Stimulated activated CD4-positive, alpha-beta T cell treated with anti-CD3 and anti-CD28 coated beads, Interleukin-15, amount 100 ng/mL, for 1 hour (primary cell): ENCODE measurements at places on chromosomes 2 and 18.

DNA sequence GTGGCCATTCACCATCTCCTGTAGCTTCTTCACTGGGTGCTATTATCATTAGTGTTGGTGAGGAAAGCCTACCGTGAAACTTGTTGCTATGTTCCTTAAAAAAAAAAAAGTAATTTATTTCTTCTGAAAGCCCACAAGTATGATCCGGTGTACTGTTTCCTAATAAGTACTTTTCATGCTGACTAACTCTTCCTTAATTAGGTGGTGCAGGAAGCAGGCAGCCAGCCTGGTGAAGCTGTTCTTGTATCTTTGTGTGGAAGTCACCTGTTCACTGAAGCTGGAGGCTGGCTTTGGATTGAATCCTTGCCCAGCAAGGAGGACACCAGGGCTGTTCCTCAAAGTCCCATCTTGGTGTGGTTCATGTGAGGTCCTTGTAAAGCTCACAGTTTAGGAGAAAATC is 321.7 kb upstream of the THSD7B start:
- DNase-seq: no peak

DNA sequence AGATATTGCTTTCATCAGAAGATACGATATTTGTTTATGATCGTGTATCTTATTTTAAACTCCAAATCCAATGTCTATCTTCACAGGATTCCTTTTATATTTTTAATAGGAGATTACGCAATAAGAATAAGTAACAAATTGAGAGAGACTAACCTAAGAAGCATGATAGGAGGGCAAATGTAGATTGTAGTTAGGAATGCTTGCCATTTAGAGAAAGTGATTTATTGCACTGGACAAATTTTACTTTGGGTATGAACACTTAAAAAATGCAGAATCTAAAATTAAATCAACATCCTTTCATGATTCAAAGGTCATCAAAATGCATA is 563.4 kb upstream of the POU3F3 start:
- no peak for DNase-seq

- DNase-seq: no peak
Measured at GRCh38 chr2:26560892-26561291, 80.3 kb downstream of the CIB4 start.

DNA sequence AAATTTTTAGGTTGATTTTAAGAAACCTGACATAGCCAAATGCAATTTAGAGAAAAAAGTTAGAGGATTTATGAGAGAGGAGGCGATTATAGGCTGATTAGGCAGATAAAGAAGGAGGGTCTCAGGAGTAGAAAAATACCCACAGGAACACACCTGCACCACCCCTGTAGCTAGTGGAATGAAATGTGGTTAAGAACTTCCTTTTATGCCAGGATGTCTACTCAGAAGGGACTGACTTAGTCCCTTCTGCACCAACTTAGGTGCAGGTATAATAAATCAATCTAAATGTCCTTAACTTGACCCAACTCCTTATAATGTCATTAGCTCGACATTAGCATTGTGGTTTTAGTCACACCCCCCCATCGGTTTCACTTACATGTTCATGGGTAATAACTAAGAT is 1274.5 kb upstream of the TMEFF2 start:
- no peak for DNase-seq

DNA sequence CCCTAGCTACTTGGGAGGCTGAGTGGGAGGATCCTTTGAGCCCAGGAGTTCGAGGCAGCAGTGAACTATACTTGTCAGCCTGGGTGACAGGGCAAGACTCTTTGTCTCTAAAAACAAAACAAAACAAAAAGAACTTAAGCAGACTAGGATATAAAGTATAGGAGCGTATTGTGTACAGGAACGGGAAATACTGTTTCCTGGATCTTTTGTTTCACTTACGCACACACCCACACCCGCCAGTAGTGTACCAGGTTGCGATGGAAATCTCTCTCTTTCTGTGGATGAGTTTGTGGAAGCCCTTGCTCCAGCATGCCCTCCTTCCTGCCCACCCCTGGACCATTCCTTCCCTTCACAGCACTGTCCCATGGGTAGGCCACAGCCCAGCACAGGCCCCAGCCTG is 136.3 kb downstream of the RPIA start:
- no peak for DNase-seq

- DNase-seq: no peak
Measured at GRCh38 chr2:22450831-22451230, 934.1 kb upstream of the KLHL29 start.

DNA sequence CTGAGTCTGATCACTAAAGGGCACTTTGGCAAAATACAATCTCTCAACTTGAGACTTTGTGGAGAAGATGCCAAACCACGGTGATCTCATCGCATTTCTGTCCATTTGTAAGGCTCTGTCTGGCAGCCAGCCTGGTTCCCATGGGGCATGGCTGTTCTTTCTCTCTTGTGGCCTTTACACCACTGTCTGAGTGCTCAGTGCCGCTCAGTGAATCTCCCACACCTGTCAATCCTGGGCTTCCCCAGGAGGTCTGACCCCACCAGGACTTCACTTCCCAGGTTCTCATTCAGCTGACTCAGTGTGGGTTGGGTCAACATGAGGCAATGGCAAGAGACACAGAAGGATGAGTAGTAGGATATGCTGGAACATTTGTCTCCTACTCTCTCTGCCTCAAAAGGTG is 96.8 kb upstream of the TRIB2 start:
- DNase-seq: no peak

GRCh38 chr18:32877371-32877770 is 104.5 kb upstream of the KLHL14 start:
- DNase-seq: no peak

DNA sequence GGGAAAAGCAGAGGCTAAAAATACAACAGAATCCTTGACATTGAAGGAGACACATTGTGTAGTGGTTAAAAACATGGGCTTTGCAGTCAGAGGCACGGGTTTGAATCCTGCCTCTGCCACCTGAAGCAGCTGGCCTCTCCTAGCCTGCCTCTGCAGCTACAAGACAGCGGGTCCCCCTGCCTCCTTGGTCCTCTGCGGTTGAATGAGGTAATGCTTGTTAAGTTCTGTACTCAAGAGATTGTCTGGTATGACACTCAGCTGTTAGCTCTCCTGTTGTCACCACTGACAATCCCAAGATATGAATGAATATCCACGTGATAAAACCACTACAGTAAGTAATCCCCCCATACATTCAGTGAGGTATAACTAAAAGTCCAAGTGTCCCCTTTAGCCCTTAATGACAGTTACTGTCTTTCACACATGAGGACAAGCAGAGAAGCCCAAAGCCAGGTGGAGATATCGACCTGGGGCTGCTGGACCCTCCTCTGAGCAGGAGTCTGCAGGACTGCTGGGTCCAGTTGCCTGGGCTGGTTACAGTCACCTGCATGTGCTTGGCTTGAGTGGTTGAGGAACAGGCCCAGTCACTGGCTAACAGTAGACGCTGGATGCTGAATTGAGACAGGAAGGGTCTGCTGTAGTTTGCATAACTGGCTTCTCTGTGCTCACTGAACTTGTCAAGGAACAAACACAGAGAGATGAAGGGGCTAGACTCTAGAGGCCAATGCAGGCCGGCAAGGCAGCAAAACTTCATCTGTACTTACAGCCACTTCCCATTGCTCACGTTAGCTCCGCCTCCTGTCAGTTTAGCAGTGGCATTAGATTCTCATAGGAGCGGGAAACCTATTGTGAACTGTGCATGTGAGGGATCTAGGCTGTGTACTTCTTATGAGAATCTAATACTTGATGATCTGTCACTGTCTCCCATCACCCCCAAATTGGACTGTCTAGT is 85.5 kb downstream of the TGFA start:
- DNase-seq: no peak

DNA sequence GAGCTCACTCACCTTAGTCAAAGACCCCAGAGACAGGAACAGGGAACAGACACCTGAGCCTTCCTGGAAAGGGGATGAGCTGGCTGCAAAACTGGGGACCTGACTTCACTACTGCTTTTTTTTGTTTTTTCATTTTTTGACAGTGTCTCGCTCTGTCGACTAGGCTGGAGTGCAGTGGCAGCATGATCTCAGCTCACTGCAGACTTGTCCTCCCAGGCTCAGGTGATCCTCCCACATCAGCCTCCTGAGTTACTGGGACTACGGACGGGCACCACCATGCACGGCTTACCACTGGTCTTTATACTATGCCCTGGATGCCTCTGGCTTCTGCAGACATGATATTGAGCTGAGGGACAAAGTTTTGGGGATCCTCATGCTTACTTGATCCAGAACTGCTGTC is 184.1 kb downstream of the INSIG2 start:
- DNase-seq: no peak

DNA sequence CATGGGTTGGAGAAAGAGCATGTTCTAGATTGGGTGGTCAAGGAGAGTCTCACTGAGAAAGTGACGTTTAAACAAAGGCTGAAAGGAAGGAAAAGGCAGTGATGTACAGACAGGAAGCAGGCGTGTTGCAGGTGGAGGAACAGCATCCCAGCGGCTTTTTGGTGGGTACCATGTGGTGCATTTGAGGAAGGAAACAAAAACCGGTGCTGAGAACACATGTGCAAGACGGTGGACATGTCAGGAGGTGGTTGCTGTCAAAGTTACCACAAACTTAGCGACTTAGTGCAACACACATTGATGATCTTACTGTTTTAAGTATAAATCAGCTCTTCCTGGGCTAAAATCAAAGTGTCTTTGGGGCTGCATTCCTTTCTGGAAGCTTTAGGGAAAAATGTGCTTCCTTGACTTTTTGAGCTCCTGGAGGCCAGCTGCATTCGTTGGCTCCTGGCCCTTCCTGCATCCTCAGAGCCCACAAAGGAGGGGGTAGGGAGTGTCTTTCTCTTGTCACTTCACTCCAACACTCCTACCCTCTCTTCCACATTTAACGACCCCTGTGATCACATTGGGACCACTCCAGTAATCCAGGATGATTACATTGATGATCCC is 380.6 kb downstream of the FBXO15 start:
- no peak for DNase-seq

- no peak for DNase-seq
Measured at GRCh38 chr2:98541906-98542305, 66.4 kb downstream of the COA5 start.

DNA sequence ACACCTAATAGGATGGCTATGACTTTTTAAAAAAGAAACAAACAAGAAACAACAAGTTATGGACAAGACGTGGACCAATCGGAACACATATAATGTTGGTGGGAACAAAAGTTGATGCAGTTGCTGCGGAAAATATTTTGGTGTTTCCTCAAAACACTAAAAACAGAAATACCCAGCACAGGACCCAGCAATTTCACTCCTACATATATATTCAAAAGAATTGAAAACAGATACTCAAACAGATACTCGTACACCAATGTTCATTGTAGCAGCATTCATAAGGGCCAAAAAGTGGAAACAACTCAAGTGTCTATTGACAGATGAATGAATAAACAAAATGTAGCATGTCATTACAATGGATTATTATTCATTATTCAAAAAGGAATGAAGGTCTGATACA is 12.1 kb downstream of the CCDC141 start:
- no peak for DNase-seq

DNA sequence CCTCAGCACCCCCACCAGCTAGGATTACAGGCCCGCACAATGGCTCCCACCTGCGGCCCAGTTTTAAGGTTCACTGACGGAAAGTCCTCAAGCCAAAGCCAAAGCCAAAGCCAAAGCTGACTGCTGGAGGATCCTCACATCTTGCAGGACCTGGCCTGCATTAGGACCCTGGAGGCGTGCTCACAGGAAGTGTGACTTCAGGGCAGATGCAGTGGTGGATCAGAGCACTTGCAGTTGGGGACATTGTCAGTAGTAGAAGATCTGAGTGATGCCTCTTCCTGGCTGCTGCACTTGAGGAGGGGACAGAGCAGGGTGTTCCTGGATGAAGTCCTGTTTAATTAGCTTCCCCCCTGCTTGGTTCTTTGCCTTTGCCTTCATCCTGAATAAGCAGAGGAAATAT is 69.0 kb upstream of the ALPP start:
- DNase-seq: no peak

DNA sequence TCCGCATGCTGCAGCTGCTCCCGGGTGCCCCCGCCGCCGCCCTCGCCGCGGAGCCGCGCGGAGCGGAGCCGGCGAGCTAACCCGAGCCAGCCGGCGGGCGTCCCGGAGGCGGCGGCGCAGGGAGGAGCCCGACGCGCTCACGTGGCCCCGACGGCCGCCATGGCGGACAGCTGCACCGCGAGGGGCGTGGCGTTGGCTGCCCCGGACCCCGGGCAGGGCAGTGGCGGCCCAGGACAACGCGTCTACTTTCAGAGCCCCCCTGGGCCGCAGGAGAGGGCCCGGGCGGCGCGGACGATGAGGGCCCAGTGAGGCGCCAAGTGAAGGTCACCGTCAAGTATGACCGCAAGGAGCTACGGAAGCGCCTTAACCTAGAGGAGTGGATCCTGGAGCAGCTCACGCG is 30.0 kb upstream of the CCNYL1 start:
- no peak for DNase-seq

DNA sequence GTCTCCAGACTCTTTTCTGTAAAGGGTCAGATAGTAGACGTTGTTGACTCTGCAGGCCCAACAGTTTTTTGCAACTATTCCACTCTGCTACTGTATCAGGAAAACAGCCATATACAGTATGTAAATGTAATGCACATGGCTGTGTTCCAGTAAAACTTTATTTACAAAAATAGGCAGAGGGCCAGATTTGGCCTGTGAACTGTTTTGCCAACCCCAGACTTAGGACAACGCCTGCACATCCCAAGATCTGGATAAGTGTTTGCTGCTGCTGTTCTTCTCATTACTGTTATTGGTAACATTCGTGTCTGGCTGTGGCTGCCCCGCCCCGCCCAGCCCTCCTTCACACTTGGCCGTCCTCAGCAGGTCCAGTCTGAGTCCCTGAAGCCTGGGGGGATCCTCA is 94.6 kb upstream of the MCFD2 start:
- no peak for DNase-seq

DNA sequence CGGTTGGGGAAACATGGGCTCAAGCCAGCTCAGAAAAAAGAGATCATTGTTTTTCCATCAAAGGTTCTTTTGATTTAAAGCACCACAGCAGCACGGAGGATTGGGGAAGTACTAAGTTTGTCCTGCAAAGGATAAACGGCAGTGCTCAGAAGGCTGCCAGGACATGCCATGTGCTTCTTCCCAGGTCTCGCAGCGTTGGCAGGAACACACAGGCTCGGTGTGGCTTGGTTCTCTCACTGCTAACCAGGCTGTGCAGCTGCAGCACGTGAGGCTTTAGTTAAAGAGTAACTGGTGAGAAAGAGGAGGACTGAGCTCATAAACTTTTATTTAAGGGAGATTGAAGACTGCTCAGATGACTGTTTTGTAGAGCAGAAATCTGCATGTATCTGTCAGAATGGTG is 264.3 kb downstream of the TSN start:
- DNase-seq: no peak

DNA sequence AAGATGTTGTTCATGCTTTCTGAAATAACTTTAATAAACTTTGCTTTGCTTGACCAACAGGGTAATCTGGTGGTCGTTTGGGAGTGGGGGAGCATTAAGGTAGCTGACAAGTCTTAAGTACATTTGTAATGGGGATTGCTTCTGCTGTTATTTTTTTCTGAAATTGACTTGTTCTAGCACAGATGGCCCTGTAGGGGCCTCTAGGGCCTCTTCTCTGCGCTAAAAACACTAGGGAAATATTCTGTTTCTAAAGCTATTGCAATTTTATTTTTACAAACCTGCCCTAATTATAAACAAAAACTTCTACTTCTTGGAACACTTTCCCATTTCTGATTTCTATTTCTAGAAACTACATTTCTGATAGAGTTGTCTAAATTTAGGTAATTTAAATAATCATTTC is 191.3 kb upstream of the KCNJ3 start:
- DNase-seq: no peak
